ENCODE measurements at places on chromosomes 12 and 14.

DNA sequence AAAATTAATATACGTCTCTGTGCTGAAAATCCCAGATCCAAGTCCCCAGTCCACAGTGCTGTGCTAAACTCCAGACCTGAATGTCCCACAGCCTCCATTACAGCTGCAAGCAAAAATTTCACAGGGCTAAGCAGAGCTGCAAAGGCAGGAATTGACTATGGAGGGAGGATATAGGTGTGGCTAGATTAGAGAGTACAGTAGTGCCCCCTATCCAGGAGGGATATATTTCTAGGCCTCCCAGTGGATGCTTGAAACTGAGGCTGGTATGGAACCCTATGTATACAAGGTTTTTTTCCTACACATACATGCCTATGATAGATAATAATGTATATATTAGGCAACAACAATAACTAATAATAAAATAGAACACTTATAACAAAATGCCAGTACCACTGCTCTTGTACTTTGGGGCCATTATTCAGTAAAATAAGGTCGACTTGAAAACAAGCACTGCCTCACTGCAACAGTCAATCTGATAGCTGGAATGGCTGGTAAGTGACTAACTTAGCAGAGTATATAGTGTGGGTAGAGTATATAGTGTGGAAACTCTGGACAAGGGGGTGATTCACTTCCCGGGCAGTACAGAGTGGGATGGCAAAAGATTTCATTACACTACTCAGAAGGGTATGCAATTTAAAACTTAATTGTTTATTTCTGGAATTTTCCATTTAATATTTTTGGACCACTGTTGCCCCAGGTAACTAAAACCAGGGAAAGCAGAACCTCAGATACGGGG is 82.7 kb downstream of the C14orf132 start:
- DNase-seq: no peak

DNA sequence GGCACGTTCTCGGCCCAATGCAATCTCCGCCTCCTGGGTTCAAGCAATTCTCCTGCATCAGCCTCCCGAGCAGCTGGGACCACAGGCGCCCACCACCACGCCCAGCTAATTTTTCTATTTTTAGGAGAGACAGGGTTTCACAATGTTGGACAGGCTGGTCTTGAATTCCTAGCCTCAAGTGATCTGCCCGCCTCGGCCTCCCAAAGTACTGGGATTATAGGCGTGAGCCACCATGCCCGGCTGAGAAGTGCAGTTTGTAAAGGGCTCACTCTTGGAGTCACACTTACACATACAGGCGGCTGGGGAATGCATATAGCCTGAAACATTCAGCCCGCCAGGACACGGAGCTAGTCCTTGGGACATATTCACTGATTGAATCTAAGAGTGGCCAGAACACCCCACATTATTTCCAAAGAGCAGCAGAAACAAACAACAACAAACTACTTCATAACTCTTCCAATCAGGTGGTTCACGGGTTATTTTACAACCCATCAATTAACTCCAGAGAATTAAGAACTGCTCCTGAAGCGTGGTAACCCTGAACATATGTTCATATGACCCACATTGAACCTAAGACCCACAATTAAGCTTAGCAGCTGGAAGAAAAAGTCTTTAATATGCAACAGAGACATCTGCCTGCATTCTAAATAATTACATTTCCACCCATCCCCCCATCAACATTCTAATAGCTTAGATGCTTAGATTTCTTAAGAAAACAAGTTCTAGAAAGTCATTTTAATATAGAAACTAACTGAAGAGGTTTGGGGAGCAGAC is 49.2 kb downstream of the SSH1 start:
- no peak for DNase-seq

- DNase-seq: no peak
These were observed 30.3 kb downstream of the ANO6 start for GRCh38 chr12:45246236-45246635.

DNA sequence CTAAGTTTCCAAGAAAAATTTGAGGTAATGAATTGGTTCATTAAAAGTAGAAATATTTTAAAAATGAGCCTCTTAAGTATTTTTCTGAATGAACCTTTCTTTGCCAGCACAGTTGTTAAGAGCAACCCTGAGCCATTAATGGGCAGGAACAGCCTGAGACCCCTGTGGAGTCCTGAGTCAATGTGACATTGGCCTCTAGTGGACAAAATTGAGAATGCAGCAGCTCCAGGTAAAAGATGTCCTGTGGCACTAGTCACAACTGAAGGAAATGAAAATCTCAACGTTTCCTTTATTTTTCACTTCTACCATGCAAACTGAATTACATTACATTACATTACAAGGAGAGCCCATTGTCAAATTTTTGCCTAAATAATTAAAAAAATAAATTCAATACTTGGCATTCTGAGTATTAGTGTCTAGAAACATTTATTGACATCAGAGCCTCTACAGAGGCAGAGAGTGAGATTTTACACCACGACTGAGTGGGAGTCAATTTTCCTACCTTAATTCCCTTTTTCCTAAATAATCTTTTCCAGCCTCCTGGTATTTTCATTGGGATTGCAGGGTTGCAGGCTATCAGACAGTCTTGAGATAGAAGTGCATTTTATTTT is 135.7 kb downstream of the PPM1H start:
- DNase-seq: peak; percentile 61

DNA sequence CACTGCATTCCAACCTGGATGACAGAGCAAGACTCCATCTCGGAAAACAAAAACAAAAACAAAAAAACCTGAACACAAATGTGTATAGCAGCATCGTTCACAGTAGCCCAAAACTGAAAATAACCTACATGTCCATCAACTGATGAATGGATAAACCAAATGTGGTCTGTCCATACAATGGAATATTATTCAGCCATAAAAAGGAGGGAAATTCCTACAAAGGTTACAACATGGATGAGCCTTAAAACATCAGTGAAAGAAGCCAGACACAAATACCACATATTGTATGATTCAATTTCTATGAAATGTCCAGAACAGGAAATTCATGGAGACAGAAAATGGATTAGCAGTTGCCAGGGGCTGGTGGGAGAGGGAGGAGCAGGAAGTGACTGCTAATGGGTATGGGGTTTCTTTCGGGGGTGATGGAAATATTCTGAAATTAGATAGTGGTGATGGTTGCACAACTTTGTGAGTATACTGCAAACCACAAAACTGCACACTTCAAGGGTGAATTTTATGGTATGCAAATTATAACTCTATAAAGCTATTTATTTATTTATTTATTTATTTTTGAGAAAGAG is 4.0 kb downstream of the MYL2 start:
- DNase-seq: no peak

DNA sequence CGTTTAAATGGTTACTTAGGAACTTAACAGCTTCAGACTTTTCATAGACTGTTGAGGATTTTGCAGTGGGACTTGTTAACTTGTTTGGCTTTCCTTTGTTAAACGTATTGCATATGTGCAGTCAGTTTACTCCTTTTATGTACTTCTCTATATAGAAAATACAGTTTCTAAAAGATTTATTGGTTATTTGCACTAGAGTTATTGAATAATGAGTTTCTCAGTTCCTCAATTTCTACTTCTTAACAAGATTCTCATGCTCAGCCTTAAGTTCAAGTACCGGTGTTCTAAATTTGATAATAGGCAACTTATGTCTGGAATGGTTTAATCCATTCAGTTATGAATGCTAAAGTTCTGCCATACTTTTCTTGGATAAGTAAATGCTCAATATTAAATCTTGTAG is 919 bp downstream of the PSMA3 start:
- DNase-seq: peak; percentile 23

Data from hematopoietic multipotent progenitor cell treated with erythropoietin and hydrocortisone succinate and interleukin-3 and kit ligand, for 15 days (in vitro differentiated cells).